ENCODE measurements at places on chromosomes 2 and 18. TPM values are rescaled to one million over a fixed set of nuclear protein-coding genes. Genes with fewer than 3 reads are reported as not detected.

The TMEM247 gene
- total RNA-seq = not detected

The PPP4R1 gene
- 31.4 TPM for total RNA-seq

The SH2D6 gene
- total RNA-seq = 0.77 TPM

GRCh38 chr2:207115715-207116364 lies 49.9 kb downstream of the KLF7 start:
- no peak for DNase-seq
- H3K4me3 ChIP-seq = no peak overlapping the region
- H3K27ac ChIP-seq = no peak overlapping the region
- no peaks in the 10 kb centered on the region for H3K27me3 ChIP-seq
- H3K36me3 ChIP-seq = peaks cover 3% of the 10 kb centered on the region

GRCh38 chr2:3099860-3100234 lies 277.8 kb downstream of the EIPR1 start:
- no peak overlapping the region for H3K4me3 ChIP-seq
- H3K27me3 ChIP-seq = peaks cover 15% of the 10 kb centered on the region
- H3K4me1 ChIP-seq = no peaks in the 10 kb centered on the region
- no peak overlapping the region for H3K27ac ChIP-seq
- DNase-seq = no peak
